ENCODE measurements at places on chromosomes 11 and 22.
A peak's percentile ranks its signal among the peaks of the same experiment; 100 is the strongest.

- no peak for DNase-seq
These were observed 107.0 kb upstream of the SESN3 start for GRCh38 chr11:95337972-95338429.

- no peak for DNase-seq
These were observed 13.9 kb upstream of the OR8K1 start for GRCh38 chr11:56331861-56332491.

GRCh38 chr11:118339281-118339961 is 3.1 kb downstream of the CD3D start:
- no peak for DNase-seq

- no peak for DNase-seq
These were observed 5.3 kb upstream of the NAP1L4 start for GRCh38 chr11:2997406-2997805.

GRCh38 chr11:33877038-33877437 is 14.8 kb downstream of the LMO2 start:
- DNase-seq, result no peak

DNA sequence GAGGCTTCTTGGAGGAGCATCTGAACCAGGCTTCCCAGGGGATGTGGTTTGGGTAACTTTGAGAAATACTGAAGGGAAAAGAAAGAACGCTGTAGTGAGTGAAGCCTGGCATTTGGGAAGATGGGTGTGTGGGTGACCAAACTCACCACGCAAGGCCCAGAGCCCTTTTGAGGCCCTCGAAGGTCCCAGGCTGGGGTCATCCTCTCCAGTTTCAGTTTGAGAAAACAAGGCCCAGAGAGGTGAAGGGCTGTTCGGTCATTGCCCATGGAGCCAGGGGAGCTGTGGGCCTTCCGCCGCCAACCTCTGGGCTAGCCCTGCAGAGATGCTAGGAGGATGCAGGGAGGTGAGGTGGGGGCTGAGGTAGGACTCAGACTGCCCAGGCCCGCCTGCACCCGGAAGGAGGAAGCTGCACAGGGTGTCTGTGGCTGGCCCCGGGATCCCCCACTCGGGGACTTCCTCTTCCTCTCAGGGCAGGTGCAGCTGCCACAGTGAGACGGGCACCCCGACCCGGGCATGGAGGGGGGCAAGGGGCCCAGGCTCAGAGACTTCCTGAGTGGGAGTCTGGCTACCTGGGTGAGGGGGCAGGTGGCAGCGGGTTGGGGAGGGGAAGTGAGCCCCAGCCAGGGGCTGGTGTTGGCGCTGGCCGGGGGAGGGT is at the start of gene CCDC88B:
Gene CCDC88B, plus strand, starts transcription at position 451 of the 655 bp plus-strand sequence. Its CDS starts 63 bp downstream, at position 514.
- DNase-seq, result no peak

DNA sequence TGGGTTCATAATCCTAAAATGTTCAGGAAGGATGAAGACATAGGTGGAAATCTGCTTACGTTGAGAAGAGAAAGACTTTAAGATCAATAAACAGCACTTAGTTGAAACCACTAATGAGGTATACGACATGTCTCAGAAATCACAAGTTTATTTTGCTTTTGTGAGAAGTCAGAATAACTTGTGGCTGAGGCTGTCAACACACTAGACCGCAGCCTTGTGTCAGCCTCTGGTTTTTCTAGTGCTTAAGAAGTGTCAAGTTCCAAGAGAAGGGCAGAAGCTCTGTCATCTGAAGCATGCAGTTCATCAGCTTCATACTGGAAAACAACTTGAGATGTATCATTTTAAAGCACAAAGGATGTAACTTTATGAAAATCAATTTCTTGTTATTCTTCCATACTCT is 420.9 kb downstream of the METTL15 start:
- no peak for DNase-seq

DNA sequence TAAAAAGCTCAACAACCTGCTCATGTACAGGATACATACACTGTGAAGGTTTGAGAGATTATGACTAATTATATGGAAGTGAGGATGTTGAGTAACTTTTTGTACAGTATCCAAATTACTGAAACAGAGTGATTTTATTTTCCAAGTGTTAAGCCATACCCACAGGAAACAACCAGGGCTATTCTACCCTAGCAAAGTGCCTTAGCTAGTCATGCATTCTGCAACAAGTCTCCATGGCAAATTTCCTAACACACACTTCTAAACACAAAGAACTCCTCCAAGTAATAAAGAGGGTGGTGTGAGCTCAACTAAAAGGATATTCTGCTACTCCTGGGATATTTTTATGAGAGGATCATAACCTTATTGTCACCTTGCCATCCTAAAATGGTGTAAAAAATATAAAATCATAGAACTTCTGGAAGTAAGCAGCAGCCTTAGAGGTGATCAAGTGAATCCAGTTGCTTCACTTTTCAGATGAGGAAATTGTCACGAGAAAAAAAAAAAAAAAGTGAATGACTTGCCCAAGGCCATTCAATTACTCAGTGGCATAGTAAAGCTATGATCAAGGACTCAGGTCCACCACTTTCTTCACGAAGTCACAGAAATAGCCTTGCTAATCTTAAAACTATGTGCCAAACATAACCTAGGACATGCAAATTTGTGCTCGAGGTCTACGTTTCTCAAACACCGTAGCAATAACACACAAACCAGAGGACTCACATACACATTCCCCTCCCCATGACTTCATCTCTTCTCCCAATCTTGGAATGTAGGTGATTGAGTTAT is 4.2 kb downstream of the LGR4 start:
- DNase-seq, result no peak

GRCh38 chr22:46195487-46196165 is 45.3 kb downstream of the PPARA start:
- DNase-seq, result no peak

GRCh38 chr11:64220271-64220670 is 5.7 kb downstream of the TRPT1 start:
- DNase-seq, result no peak

DNA sequence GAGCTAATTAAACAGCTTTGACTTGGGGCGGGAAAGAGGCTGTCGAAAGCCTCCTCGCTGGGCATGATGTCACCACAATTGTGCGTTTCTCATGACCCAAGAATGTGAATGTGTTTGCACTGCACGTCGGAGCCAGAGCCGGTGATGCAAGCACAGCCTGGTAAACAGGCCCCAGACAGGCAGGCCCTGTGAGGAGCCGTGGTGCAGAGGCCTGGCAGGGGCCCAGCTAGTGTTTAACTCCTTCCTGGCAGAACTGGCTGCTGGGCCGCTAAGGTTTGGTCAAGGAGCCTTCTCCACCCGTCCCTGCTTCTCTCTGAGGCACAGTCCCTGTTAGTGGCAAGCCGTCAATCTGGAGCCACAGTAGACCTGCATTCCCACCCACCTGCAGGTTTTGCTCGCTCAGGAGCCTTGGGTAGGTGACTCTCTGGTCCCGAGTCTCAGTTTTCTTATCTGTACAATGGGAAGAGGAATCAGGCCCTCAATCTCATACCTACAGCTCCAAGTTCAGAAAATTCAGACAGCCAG is 25.4 kb upstream of the SMTN start:
- peak; percentile 94 for DNase-seq

GRCh38 chr22:27799827-27800249 is 1.7 kb downstream of the MN1 start:
- no peak for DNase-seq

DNA sequence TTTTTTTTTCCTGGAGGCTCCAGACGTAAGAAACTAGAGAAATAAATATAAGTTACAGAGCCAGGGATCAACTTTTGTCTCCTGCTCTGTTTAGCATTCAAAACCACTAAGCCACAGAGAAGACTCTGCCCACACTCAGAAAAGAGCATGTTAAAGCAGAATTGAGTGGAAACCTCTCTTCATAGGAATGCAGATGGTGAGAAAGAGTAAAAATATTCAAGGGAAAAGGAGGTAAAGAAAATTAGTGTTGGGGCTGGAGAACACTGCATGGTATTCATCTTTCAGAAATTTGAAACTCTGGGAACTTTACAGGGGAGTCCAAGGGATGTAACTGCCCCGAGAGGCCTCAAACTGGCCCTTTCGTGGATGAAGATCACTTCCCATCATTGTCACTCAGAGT is 65.1 kb downstream of the CLMP start:
- DNase-seq, result no peak

- no peak for DNase-seq
These were observed 6.2 kb downstream of the APIP start for GRCh38 chr11:34909955-34910354.

DNA sequence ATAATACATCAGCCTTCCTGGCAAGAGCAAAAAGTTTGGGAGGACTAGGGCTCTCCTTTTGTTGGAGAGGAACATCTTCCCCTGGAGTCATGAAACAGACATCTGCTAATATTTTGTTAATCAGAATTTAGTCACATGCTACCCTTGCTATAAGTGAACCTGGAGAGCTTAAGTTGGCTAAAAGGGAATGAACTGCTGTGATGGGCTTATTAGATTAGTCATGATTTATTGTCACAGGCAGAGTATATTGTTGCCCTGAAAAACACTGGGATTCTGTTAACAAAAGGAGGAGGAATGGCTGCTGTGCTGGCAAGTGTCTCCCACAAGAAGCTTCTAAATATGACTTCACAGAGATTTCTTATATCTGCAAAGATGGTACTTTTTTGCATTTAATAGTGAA is 16.0 kb downstream of the TCP11L1 start:
- DNase-seq, result no peak

GRCh38 chr22:46484861-46485595 is 52.4 kb downstream of the CELSR1 start:
- no peak for DNase-seq

- no peak for DNase-seq
These were observed 617 bp downstream of the TSG101 start for GRCh38 chr11:18526130-18526520.

DNA sequence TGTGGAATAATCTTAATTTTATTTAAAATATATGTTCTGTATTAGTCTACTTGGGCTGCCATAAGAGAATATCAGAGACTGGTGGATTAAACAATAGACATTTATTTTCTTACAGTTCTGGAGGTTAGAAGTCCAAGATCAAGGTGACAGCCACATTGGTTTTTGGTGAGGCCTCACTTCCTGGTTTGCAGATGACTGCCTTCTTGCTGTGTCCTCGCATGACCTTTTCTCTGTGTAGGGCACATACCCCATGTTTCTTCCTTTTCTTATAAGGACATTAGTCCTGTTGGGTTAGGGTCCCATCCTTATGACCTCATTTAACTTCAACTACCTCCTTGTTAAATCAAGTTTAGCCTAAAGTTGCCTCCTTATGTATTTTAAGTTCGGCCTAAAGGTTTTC is 202.7 kb upstream of the MPPED2 start:
- DNase-seq, result no peak

- DNase-seq, result no peak
These were observed 3.4 kb downstream of the IRF7 start for GRCh38 chr11:612201-612960.

GRCh38 chr11:104151404-104152204 is 12.3 kb downstream of the PDGFD start:
- no peak for DNase-seq

DNA sequence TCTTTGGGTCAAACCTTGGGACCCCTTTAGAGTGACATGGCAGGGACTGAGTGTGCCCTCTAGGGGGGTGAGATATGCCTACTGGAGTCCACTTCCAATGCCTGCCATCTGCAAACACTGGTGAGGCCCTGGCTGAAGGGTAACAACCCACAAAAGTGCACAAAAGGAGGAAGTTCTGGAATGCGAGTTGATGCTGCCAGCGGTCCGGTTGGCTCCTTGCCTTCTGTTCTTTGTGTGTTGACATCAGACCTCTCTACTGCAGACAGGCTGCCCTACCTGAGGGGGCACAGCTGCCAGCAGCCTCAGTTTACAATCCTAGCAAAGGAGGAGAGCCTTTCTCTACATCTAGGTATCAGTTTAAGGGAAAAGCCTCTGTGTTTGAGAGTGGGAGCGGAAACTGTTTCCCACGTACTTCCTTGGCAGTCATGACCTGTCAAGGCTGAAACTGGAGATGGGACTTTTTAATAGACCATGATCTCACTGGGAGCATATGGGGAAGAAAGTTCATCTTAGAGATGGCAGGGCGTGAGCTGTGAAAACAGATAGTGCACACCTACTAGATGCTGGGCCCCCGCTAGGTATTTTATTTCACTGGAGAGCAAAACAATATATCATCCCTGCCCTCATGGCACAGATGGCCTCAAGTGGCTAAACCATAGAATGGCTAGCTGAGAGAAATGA is 27.2 kb downstream of the BMAL1 start:
- DNase-seq, result no peak

- DNase-seq, result no peak
These were observed 37.1 kb downstream of the NUCB2 start for GRCh38 chr11:17313349-17314231.

GRCh38 chr22:21866833-21867527 is 465 bp downstream of the MAPK1 start:
- peak; percentile 31 for DNase-seq

GRCh38 chr11:13928566-13929251 is 33.8 kb upstream of the SPON1 start:
- DNase-seq, result peak; percentile 60

DNA sequence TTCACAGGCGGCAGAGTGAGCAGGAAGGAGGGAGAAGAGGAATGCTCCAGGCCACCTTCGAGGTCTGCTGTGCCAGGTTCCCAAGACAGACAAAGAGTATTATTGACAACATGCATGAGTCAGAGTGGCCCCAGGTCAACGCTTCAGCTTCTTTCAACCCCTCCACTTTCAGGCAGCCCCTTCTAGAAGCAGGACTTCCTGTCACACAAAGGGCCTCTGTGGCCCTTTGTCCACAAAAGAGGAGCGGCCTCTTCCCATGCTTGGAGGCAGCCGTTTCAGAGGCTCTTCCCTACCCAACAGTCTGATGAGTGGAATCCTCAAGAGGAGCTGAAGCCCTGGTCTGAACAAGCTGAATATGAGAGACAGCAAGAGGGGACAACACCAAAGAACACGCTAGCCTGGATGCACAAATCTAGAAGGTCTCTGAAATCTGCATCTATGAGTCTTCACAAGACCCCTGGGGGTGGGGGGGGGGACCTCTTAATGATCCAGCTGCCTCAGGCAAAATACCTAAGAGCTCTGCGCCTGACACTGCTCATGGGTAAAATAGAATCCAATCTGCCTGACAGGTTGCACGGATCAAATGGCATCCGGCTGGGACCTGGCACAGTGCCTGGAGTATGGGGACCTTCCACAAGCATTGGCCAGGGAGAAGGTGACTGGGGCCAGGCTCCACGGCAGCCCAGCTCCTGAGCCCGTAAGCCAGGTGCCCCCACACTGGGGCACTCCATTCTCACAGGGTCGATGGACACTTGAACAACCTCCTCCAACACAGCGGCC is 67.5 kb downstream of the PACSIN2 start:
- no peak for DNase-seq

GRCh38 chr22:29840498-29840897 is 2.4 kb upstream of the ASCC2 start:
- DNase-seq, result no peak

- no peak for DNase-seq
These were observed 9.0 kb downstream of the RBX1 start for GRCh38 chr22:40960145-40960544.

- DNase-seq, result no peak
These were observed 56.2 kb upstream of the GLYAT start for GRCh38 chr11:58787903-58788302.
